ENCODE measurements at places on chromosomes 12 and 14.

DNA sequence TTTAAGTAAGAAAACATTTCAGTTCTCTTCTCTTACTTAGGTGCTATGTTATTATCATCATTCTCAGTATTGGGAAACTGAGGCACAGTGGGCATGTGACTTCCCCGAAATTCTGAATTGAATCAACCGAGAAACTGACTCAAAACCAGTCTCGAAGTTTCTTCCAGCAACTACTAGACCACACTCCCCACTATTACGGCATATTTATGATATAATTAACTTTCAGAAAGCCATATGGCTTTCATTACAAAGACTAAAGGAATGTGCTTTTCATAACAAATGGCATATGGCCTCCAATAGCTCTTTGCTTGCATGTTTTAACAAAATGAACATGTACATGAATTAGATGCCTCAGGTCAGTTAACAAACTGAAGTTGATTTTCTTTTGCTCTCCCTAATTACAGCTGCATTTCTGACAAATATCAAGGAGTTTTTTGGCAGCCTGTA lies 182.9 kb upstream of the SLC38A2 start:
- no peak for DNase-seq

- DNase-seq = no peak
Measured at GRCh38 chr12:50740307-50740706, 23.6 kb upstream of the ATF1 start.

- DNase-seq = no peak
Measured at GRCh38 chr12:86158956-86159355, 97.2 kb downstream of the MGAT4C start.

- DNase-seq = no peak
Measured at GRCh38 chr12:119578112-119578511, 15.5 kb upstream of the TMEM233 start.

DNA sequence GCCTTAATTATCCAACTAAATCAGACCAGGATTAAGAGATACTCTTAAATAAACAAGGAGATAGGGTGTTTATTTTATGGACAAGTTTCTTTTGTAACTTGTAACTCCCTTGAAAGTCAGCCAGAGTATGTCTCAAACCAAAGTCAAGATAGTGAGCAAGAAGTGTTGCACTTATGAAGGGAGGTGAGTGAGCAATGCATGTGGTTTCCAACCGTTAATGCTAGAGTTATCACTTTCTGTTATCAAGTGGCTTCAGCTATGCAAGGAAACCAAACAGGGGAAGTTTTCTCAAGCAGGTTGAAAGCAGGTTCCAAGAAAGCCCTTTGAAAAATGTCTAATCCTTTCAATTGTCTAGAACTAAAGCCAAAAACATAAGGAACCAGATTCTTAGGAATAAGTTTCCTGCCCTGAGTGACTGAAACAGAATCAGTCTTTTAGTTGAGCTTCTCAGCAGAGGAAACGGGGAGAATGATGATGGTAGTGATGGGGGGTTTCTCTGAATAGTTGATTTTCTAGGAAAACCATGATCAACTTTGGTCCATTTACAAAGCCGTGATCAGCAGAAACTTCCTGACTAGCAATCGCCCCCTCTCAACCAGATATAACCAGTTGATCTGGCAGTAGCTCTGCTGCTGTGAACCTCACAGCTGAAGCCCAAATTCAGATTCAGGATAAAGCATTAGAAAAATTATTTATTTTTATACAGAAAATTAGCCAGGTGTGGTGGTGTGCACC lies 128.4 kb downstream of the DAD1 start:
- DNase-seq = no peak

DNA sequence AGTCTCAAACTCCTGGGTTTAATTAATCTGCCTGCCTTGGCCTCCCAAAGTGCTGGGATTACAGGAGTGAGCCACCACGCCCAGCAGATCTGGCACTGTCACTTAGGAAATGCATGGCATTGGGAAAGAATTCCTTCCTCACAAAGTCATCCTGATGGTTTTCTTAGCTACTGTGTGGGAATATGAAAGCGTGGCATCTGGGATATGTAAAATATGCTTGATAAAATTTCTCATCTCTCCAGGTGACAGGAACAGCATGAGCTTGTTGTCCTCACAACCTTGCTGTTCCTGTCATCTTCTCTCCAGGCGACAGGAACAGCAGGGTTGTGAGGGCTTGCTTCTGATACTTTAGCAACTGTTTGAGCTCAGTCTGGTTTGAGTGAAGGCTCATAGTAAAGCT lies 16.1 kb upstream of the AICDA start:
- DNase-seq = no peak

DNA sequence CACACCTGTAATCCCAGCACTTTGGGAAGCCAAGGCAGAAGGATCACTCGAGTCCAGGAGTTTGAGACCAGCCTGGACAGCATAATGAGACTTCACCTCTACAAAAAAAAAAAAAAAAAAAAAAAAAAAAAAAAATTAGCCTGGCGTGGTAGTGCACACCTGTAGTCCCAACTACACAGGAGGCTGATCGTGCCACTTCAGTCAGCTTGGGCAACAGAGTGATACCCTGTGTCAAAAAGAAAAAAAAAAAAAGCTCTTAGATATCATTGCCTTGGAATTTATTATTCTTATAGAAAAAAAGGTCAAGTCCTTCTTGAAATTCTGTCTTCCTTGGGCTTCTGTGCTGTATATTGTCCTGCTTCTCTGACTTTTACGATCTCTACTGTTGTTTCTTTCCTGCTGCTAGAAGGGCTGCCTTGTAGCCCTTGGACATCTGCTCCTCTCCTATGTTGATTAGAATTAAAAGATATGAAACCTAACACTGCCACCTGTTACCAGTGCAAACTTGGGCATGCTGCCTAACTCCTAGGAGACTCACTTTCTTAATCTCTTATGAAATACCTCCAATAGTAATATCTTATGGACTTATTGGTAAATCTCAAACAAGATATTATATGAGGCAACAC lies 5.7 kb downstream of the TMEM19 start:
- DNase-seq = no peak

DNA sequence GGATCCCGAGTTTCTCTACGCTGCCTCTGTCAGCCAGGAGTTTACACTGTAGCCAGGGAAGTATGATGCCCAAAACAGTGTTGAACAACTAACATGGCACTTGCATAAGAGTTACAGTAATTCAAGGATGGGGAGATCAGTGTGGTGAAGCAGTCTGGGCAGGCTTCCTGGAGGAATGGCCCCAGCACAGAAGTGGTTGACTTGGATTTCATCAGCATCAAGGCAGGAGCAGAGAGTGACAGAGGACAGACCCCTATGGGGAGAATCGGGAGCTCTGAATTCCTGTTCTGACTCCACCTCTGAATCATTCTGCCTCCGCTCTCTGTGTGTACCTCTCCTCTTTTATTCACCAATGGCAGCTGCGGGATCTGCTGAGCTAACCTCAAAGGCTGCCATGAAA lies 124.5 kb downstream of the KCNA5 start:
- no peak for DNase-seq

- DNase-seq = no peak
Measured at GRCh38 chr12:126770188-126770587, 1496.8 kb upstream of the TMEM132C start.

GRCh38 chr12:131460520-131460919 lies 250.4 kb upstream of the SFSWAP start:
- DNase-seq = no peak

- DNase-seq = peak; percentile 87
Measured at GRCh38 chr12:26126340-26127284, 1.8 kb upstream of the BHLHE41 start.

GRCh38 chr12:113055594-113056380 lies 743 bp upstream of the DTX1 start:
- DNase-seq = no peak

DNA sequence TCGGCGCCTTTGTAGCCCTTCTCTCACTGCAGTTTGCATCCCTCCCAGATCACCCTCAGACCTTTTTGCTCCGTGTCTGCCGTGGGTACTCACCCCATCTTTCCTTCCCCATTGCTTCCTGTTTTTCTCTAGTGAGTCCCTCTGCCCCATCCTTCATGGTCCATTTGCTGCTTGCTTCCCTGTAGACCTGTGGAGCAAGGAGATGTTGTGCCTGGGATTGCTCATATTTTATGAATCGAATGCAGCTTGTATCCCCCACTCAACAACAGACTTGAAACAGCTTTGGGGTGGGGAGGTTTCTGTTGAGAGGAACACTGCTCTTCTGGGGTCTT lies 661 bp downstream of the DENR start:
- DNase-seq = no peak

GRCh38 chr14:71405676-71406075 lies 498.4 kb downstream of the PCNX1 start:
- no peak for DNase-seq

DNA sequence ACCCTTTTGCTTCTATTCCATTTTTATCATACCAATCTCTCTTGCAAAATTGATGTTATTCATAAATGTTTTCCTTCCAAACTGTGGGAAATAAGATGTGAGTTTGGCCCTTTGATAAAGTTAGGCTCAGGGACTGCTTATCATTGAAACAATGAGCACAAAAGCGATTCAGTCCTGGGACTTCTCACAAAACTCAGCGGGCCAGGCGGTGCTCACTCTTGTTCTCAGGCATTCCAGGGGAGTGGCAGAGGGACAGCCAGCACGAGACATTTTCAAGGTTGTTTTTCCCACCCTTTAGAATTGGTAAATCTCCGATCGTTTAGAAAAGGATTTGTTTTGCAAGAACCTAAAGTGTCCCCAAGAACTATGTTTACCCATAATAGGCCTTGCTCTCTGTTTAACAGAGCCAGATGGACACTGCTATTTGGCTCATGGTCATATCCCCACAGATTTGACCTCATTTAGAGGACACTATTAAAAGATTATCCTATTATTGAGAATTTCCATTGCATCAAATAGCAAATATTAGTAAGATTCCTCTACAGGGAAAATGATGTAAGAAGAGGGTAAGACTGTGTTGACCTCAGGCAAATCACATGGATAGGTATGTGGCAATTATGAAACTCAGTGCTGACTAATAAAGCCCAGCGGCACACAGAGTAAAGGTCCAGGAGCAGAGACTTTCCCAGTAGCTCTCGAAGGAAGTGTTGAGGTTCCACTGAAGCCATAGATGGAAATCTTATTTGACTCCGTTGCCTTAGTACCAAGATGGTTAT lies 102.7 kb upstream of the USP44 start:
- DNase-seq = no peak

- DNase-seq = no peak
Measured at GRCh38 chr12:68944296-68945076, 11.5 kb upstream of the CPM start.

DNA sequence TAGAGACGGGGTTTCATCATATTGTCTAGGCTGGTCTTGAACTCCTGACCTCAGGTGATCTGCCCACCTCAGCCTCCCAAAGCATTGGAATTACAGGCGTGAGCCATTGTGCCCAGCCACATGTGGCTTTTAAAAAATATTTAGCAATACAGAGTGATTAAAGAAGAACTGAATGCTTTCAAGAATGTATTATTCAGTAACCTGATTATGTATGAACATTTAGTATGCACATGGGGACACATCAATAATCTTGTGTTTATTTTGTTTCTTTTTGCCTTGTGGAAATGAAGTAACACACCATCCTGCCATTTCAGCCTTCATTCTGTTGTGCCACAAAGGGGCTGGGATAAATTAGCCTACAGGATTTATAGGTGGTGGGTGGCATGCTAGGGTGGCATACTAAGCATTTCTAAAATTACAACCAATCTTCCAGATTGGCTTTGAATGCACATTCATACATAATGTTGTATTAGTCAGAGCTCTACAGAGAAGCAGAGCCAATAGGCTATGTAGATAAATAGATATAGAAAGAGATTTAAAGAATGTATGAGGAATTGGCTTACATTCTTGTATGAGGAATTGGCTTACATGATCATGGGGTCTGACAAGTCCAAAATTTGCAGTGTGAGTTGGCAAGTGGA lies 25.5 kb upstream of the TXNRD1 start:
- DNase-seq = no peak

- DNase-seq = no peak
Measured at GRCh38 chr12:92404259-92404894, 258.7 kb upstream of the BTG1 start.

- no peak for DNase-seq
Measured at GRCh38 chr14:51538973-51539372, 112.7 kb upstream of the FRMD6 start.

- no peak for DNase-seq
Measured at GRCh38 chr12:55314043-55314442, at the start of gene OR6C1. Gene OR6C1, plus strand, starts transcription at chr12:55314343. Its CDS starts 6,257 bp downstream, at chr12:55320600.

DNA sequence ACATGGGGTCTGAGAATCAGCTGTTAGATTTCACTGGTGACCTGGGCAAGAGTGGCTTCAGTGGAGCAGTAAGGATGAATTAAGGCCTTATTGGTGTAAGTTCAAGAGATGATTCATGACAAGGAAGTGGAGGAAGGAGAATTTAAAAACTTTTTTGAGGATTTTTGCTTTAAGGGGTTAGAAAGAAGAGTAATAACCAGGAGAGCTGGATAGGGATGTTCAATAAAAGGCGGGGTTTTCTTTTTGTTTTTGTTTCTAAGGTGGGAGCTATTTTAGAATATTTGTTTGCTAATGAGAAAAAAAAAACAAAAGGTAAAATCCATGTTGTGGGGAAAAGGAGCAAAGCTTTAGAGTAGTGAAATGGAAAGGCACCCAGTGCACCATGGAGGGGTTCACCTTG lies 15.2 kb upstream of the TUBA1B start:
- DNase-seq = no peak

GRCh38 chr12:50110127-50110761 lies 1.8 kb upstream of the COX14 start:
- DNase-seq = peak; percentile 21

DNA sequence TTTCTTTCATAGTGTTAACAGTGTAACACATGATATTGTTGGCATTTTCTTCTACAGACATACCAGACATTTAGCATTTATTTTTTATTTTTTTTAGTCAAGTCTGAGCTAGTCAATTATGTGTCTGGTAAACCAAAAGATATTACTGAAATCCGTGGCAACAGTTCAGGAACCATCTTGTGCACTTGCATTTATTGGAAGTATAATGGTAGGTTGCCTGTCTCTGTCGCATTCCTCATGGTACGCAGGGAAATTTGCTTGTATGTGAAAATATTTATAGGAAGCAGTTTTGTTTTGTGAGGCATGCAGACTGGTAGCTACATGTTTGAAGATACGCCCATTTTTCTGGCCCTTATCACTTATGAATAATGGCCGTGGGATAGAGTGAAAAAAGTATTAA lies 186.1 kb upstream of the SLC38A2 start:
- no peak for DNase-seq

- no peak for DNase-seq
Measured at GRCh38 chr12:131832321-131833231, 4.4 kb downstream of the MMP17 start.
